ENCODE measurements at places on chromosomes 5 and 9. TPM values are rescaled to one million over a fixed set of nuclear protein-coding genes. Genes with fewer than 3 reads are reported as not detected.

GABRA6 gene
- total RNA-seq, result not detected

NR5A1 gene
- total RNA-seq, result not detected

SOHLH1 gene
- total RNA-seq, result not detected

TSSK1B gene
- total RNA-seq, result not detected

SLC25A48 gene
- total RNA-seq, result not detected

STARD4 gene
- 74.7 TPM for total RNA-seq

SOX30 gene
- total RNA-seq, result not detected

ESM1 gene
- 188 TPM for total RNA-seq

CD14 gene
- total RNA-seq, result not detected

LCN15 gene
- not detected for total RNA-seq

TMEM252 gene
- total RNA-seq, result not detected

PCDHGA8 gene
- total RNA-seq, result 2.3 TPM

RNF130 gene
- total RNA-seq, result 73.5 TPM

FLT4 gene
- total RNA-seq, result 203 TPM

SAXO1 gene
- total RNA-seq, result not detected

ALAD gene
- total RNA-seq, result 18.9 TPM

DDX4 gene
- not detected for total RNA-seq

LEAP2 gene
- 0.76 TPM for total RNA-seq

SOWAHA gene
- not detected for total RNA-seq

FOXD4L3 gene
- not detected for total RNA-seq

ARHGEF37 gene
- 8.5 TPM for total RNA-seq

EQTN gene
- total RNA-seq, result not detected

KCTD16 gene
- 0.10 TPM for total RNA-seq

NAIP gene
- total RNA-seq, result 4.6 TPM

SPINK4 gene
- total RNA-seq, result not detected

All from glomerular endothelial cell (primary cell).